H9 (cell line): ENCODE measurements at places on chromosomes 3 and 15.

GRCh38 chr3:109731639-109732473 is 394.5 kb upstream of the DPPA4 start:
- DNase-seq: no peak

DNA sequence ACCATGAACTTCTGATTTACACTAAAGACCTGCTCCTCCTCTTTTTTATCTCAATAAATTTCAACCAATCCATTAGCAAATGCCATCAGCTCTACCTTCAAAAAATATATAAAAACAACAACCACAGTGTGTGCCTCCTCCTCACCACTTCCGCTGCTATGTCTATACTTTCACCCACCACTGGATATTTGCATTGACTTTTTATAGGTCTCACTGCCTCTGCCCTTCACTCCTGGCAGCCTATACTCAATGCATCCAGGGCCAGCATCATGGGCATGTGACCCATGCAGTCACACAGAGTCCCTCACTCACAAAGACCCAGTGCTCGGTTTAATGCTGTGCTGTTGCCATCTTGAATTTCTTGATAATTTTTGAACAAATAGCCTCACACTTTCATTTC is 53.5 kb upstream of the CCDC54 start:
- DNase-seq: no peak

DNA sequence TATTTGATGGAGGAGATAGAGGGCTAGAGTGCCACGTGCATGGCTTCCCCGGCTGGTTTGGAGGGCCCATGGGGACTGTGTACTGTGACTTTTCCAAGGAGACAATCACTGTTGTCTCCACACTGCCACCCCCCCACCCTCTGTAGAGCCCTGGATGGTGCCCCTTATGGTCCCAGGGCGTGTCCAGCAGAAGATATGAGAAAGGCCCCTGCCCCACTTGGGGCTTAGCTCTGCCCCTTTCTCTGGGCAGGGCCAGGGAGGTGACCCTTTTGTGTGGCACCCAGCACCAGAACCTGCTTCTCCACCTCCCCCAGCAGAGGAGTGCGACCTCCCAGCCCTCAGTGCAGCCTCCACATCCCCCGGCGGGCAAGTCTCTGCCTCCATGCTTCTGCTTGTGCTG is 32.1 kb downstream of the SPSB4 start:
- no peak for DNase-seq

GRCh38 chr15:76196269-76197231 is 114.7 kb downstream of the ETFA start:
- no peak for DNase-seq

- DNase-seq: no peak
Observed at GRCh38 chr3:106135451-106136160, 266.8 kb upstream of the CBLB start.

DNA sequence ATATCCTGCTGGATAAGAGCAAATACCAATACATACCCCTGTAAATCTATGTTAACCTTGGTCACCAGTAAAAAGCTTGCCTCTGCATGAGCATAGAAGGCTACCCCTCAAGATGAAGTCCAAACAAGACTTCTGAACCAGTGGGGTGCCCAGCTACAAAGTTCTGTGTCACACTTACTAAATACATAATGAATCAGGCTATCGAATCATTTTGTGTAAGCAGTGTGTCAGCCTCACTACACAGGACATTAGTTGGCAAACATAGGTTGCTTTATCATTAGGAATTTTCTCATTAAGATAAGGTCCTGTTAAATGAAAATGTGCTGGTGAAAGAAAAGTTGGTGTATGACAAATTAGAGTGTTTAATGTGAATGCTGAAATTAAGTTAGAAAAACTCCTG is 452.0 kb downstream of the MFSD1 start:
- no peak for DNase-seq

- peak; percentile 67 for DNase-seq
Observed at GRCh38 chr3:100776746-100777145, 67.5 kb downstream of the TFG start.

- peak; percentile 72 for DNase-seq
Observed at GRCh38 chr15:65856821-65857455, 12.4 kb upstream of the RAB11A start.

DNA sequence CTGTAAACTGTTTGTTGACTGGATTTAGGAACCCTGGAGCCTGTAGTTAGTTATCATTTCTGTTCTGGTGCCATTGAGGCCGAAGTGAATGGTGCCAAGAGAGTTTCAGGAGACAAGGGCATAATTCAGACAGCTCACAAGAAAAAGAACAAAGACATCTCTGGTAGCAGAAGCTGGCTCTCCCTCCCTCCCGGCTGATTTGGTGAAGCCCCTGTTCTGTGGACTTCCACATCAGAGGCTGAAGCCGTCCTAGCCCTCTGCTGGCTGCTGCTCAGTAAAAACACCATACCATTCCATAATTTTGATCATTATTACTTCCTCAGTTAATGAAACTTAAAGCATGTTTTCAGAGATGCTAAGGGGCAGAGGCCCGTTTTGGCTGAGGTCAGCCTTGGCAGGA is 381.2 kb upstream of the WNT5A start:
- DNase-seq: no peak

DNA sequence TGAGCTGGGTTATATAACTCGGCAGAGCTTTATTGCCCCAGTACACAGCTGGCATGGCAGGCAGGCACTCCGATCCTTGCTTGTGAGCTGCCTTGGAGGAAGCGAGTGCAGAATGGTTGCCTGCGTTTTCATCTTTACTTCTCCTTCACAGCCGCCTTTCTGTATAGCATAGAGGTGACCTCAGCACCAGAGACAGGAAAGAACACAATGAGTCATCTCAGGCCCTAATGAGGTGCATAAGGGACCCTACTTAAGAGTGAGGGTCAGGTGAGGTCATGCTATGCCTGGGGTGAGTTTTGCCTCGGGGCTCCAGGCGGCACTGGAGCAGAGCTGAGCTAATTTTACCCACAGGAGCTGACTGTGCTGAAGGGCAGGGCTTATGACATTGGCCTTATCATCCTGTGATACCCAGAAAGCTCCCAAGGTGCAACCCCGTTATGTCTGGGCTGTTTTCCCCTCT is 43.5 kb downstream of the LPP start:
- no peak for DNase-seq

GRCh38 chr3:107826727-107827126 is 264.1 kb downstream of the CD47 start:
- no peak for DNase-seq

DNA sequence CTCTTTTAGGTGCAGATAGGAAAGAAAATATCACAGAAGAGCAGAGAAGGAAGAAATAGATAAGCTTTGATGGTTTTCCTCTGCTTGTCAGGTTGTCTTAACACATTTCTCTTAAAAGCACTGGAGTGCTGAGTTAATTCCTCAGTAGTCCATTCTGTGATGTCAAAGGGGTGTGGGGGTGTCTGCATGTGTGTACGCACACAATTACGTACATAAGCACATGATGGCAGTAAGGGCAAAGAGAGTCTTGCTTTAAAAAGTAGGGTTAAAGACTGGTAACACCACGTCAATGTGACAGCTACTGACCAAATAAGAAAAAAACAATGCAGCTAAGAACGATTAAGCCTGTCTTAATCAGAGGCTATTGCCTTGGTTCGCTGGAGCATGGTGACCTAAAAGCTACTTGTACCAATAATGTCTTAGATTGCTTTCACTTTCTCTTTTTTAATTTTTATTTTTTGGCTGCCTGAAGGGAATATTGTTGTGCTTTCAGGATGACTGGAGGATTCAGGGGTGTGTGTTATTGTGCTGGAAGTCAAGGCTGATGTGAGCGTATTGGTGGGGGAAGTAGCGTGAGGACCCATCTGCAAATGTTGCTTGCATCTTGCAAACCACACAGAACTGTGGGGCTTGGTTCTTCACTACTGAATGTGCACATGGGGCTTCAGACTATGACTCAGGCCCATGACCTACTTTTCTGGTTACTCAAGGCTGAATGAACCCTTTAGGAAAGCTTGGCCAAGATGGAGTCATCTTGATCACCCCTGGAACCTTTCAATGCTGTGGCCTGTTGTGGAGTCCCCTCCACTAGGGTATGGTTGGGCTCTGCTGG is 417.8 kb upstream of the TPM1 start:
- DNase-seq: no peak

DNA sequence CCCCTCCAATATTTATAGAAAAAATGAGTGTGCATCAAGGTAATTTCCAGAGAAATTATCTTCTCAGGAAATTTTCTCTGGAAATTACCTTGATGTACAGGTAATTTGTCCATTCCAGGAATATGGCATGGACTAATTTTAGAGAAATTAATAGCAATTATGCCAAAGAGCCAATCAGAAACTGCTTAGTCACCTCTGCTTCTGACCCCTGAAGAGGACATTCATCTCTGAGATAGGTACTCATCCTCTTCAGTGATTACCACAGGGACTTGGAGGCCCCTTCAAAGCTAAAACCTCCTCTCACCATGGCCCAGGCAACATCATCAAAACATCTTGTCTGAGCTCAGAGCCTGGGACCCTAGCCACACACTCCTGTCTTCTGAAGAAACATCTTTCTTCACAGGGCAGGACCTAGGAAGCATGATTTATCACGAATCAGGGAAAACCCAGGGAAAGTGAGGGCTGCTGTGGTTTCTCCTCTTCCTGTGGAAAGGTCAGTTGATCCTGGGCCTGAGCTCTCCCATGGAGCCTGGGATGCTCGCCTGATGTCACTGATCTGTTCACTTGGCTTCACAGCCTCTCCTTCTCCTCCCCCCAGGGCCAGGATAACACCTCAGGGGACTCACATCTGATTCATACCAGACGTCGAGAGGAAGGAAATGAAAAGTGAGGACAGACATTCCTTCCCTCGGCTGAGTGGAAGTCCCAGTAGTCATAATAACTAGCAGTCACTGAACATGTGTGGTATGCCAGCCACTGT is 210.5 kb downstream of the DTWD1 start:
- DNase-seq: no peak

GRCh38 chr15:31280046-31280830 is 46.4 kb upstream of the KLF13 start:
- peak; percentile 29 for DNase-seq

GRCh38 chr3:12415014-12415680 is 69.1 kb upstream of the TSEN2 start:
- no peak for DNase-seq

DNA sequence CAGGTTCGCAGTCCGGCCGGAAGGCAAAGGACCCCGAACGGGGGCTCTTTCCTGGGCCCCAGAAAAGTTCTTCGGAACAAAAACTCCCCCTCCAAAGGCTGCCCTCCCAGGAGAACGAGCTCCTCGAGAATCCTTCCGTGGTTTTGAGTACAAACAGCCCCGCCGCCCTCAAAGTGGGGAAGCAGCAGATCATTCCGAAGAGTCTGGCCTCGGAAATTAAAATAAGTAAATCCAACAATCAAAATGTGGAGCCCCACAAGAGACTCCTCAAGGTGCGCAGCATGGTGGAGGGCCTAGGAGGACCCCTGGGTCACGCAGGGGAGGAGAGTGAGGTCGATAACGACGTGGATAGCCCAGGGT is 1.3 kb downstream of the ARHGEF26 start:
- no peak for DNase-seq

DNA sequence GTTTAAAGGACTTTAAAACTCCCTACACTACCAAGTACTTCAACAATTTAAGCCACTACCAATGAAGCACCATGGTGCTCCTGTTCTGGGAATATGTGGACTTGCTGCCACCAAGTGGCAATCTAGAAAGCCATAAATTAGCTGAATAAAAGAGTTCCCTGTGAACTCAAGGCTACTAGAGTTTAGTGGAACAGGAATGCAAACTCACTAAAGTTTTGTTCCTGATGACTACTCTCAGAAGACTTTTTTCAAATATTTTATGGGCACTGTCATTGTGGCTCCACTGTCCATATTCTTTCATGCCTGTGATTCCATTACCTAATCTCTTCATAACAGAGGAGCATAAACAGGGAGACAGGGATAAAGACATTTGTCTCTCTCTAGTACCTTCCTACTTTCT is 63.9 kb downstream of the TMCC1 start:
- peak; percentile 39 for DNase-seq

DNA sequence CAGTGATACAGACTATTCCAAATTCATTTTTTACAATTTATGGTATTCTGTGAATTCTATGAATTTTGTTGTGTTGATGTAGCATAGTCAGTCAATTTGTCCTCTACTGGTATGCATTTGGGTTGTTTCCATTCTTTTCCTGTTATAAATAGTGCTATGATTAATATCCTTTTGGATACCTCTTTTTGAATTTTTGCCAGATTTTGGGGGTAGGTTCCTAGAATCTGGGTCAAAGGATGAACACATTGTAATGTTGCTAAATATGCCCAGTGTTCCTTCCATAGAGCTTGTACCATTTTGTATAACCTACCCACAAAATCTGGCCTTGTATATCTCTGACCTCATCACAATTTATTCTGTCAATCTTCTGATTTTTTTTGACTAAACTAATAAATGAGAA is 44.4 kb upstream of the C3orf38 start:
- no peak for DNase-seq

DNA sequence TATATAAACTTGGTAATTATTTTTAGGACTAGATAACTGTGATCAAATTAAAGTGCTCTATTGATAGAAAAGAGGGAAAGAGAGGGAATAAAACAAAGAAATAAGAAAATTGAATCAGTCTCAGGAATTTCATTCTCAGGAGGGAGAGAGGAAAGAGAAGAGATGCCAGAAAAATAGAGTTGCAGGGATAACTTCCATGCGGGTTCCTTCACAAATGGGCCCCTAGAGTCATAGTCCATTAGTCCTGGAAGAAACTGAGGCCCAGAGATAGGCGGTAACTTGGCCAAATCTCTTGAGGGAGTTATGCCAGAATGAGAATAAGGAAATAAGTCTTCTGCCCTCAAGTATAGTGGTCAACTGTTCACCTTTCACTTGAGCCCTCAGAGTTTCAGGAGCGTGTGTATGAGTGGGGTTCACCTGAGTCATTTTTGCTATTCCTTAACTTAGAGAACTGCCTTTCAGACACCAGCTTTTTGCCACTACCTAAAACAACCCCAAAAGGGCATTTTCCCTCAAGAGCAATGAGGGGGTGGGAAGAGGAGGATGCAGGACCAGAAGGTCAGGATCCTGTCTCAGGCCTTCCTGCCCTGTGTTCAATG is 192.6 kb downstream of the MEX3B start:
- no peak for DNase-seq

DNA sequence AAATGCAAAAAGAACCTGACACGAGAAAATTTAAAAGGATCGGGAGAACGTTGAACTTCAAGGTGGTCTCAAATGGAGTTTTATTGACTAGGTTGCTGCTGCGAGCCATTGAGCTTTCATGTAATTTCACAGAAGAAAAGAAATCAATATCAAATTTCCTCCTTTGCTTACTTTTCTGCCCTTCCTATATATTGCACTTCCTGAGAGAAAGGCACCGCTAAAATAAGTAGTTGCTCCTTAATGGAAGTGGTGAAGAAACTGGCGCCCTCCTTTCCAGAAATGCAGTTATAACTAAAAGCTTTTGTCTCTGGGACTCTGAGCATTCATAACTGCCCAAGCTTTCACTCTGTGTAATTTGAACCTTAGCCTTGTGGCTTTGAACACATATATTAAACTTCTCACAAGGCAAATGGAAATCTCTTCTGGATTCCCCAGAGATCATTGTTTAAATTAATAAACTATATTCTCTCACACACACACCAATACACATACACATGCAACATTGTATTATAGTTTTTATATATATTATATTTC is 13.4 kb downstream of the EID1 start:
- DNase-seq: no peak

GRCh38 chr3:116517308-116517707 is 72.0 kb upstream of the LSAMP start:
- no peak for DNase-seq
